ENCODE measurements at places on chromosomes 11 and 22.
A peak's percentile ranks its signal among the peaks of the same experiment; 100 is the strongest.

GRCh38 chr11:42976636-42977217, 335.1 kb upstream of the API5 start:
- no peak for DNase-seq
- no peaks in the 10 kb centered on the region for H3K4me1 ChIP-seq
- H3K27me3 ChIP-seq: no peaks in the 10 kb centered on the region
- H3K36me3 ChIP-seq: no peaks in the 10 kb centered on the region

GRCh38 chr11:126561327-126561893, 205.9 kb downstream of the ST3GAL4 start:
- no peaks in the 10 kb centered on the region for H3K4me1 ChIP-seq
- no peak overlapping the region for H3K27ac ChIP-seq
- no peak overlapping the region for H3K4me3 ChIP-seq
- DNase-seq: no peak

DNA sequence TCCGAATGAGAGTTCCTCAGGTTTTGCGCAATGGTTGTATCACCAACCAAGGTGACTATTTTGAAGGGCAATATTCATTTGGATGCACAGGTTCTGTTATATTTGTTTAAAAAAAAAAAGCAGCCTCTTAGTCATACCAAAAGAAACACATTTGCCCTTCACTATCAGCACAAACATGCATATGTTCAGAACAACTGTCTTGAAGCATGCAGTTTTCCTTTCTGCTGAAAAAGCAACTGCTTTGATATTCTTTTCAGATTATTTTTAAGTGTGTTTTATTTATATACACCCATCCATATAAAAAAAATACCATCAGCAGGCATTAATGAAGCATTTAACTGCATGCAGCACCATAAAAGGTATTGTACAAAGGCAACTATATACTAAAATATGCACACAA, 67.8 kb downstream of the RBFOX2 start:
- no peak overlapping the region for H3K4me3 ChIP-seq
- no peak for DNase-seq
- no peaks in the 10 kb centered on the region for H3K36me3 ChIP-seq
- H3K27me3 ChIP-seq: no peaks in the 10 kb centered on the region
- H3K4me1 ChIP-seq: no peaks in the 10 kb centered on the region

DNA sequence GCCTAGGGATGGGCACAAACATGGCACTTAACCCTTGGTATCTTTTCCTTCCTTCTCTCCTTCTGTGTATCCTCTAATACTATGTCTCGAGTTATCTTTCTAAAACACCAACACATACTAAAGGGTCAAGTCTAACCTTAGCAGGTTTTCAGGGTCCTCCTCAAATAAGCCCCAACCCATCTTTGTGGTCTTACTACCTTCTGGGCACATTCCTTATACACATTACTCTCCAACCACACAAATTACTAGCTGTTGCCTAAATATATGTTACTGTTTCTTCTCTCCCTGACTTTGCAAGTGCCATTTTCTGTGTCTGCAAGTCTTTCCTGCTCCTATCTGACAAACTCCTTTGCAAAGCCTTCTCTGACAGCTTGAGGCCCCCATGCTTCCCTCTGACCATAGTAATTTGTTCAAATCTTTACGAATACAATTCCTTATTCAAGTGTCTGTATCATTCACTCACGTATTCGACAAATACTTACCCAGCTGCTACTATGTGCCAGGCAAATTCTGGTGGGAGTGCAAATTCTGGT, 15.8 kb upstream of the NUP160 start:
- H3K27me3 ChIP-seq: no peaks in the 10 kb centered on the region
- H3K27ac ChIP-seq: no peak overlapping the region
- no peak overlapping the region for H3K4me3 ChIP-seq
- peaks cover 16% of the 10 kb centered on the region for H3K4me1 ChIP-seq

- H3K27ac ChIP-seq: no peak overlapping the region
- DNase-seq: no peak
- peaks cover 86% of the 10 kb centered on the region for H3K36me3 ChIP-seq
- no peaks in the 10 kb centered on the region for H3K4me1 ChIP-seq
- no peaks in the 10 kb centered on the region for H3K27me3 ChIP-seq
These were observed 87.4 kb downstream of the DEPDC5 start for GRCh38 chr22:31841078-31841827.

DNA sequence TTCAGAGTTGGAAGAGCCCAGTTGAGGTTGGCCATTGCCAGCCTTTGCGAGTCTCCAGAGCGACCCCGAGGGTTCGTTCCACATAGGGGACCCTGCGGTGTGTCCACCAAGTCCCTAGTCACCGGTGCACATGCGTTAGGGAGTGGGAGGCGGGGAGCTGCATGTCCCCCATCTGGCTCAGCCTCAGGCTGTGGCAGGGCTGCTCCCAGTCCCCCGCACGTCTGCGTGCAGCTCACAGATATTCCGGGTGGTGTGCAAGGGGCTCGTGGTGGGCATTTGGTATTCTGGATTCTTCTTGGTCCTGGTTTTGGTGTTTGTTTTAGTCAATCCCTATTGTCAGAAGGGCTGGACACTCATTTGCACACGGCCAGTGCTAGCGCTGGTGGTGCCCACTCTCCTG, 48.8 kb downstream of the MUC6 start:
- DNase-seq: no peak
- no peaks in the 10 kb centered on the region for H3K27me3 ChIP-seq
- H3K4me3 ChIP-seq: no peak overlapping the region
- H3K27ac ChIP-seq: no peak overlapping the region
- no peaks in the 10 kb centered on the region for H3K4me1 ChIP-seq
- H3K36me3 ChIP-seq: peaks cover 89% of the 10 kb centered on the region

DNA sequence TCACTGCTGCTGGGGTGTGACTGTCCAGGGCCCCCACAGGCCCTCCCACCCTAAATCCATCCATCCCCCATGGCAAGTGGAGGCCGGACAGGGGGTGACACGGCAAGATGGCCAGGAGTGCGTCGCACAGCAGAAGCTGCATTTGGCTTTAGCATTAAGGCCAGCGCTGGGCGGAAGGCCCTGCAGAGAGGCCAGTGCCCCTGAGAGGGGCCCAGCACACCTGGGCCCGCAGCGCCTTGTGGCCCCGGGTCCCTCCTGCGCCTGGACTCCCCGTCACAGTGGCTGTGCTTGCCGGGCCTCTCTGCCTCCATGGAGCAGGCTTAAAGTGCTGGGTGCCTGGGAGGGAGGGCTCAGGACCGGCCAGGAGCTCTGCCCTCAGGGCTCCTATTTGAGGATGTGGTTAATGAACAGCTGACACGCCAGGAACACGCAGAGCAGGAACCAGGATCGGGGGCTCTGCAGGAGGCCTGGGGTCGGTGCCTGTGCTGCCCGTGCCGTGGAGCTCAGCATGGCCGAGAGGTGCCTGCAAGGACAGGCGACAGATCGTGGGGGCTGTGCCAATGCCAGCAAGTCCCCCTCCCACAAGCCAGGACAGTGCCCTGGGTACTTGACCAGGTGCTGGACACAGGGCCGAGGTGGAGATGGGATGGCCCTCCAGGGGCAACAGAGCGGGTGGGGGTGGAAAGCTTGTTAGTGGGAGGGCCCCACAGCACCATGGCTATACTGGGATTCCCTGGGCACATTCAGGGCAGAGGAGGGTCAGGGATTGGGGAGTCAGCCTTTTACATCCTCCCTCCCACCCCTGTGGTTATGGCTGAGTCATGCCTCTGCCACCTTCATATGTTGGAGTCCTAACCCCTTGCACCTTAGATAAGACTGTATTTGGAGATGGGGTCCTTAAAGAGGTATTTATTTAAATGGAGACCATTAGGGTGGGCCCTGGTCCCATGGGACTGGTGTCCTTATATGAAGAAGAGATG, 30.9 kb upstream of the CARS1 start:
- no peak for DNase-seq
- H3K27me3 ChIP-seq: no peaks in the 10 kb centered on the region
- H3K4me3 ChIP-seq: no peak overlapping the region
- no peak overlapping the region for H3K27ac ChIP-seq

DNA sequence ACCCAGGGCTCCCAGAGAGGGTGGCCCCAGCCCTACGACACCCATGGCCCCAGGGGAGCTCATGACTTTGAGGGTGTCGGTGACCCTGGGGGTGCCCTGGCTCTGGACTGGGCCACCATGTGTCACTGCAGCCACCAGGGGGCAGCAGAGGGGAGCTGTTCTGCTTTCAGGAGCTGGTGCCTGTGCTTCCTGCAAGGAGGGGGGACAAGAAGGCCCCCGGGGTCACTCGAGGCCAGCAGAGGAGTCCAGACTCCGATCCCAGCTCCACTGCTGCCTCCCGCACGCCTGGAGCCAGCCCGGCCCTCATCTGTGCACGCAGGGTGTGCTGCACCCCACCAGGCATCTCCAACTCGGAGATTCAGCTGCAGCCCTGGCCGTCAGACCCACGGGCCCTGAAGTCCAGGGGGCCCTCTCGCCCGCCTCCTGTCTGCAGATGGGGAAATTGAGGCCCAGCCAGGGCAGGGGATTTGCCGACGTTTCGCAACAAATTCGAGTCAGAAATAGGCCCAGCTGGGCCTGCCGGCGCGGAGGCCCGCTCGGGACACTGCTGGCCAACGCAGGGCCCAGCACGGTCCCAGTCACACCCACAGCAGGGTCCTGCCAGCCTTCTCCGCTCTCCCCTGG, 29.5 kb upstream of the WNT7B start:
- H3K27ac ChIP-seq: no peak overlapping the region
- peaks cover 3% of the 10 kb centered on the region for H3K27me3 ChIP-seq
- H3K4me3 ChIP-seq: no peak overlapping the region

- no peak overlapping the region for H3K4me3 ChIP-seq
- H3K27ac ChIP-seq: no peak overlapping the region
- no peaks in the 10 kb centered on the region for H3K36me3 ChIP-seq
- DNase-seq: no peak
These were observed 148.6 kb downstream of the NXPE2 start for GRCh38 chr11:114826910-114827442.

GRCh38 chr11:123505546-123506299, 75.7 kb downstream of the GRAMD1B start:
- no peak overlapping the region for H3K4me3 ChIP-seq
- H3K36me3 ChIP-seq: no peaks in the 10 kb centered on the region
- no peaks in the 10 kb centered on the region for H3K4me1 ChIP-seq
- no peaks in the 10 kb centered on the region for H3K27me3 ChIP-seq
- H3K27ac ChIP-seq: no peak overlapping the region

- H3K4me3 ChIP-seq: no peak overlapping the region
- no peak for DNase-seq
- no peaks in the 10 kb centered on the region for H3K27me3 ChIP-seq
- H3K36me3 ChIP-seq: no peaks in the 10 kb centered on the region
- no peak overlapping the region for H3K27ac ChIP-seq
- peaks cover 16% of the 10 kb centered on the region for H3K4me1 ChIP-seq
These were observed 131.9 kb upstream of the MTMR2 start for GRCh38 chr11:96055706-96056387.

- no peak for DNase-seq
- H3K4me1 ChIP-seq: no peaks in the 10 kb centered on the region
- no peak overlapping the region for H3K27ac ChIP-seq
- no peak overlapping the region for H3K4me3 ChIP-seq
- no peaks in the 10 kb centered on the region for H3K36me3 ChIP-seq
These were observed 6.6 kb upstream of the POU2AF3 start for GRCh38 chr11:111291764-111292163.

- H3K4me1 ChIP-seq: no peaks in the 10 kb centered on the region
- no peaks in the 10 kb centered on the region for H3K27me3 ChIP-seq
- no peak for DNase-seq
- no peaks in the 10 kb centered on the region for H3K36me3 ChIP-seq
- H3K4me3 ChIP-seq: no peak overlapping the region
These were observed 1275.2 kb downstream of the TBC1D22A start for GRCh38 chr22:48037618-48038017.

- H3K4me1 ChIP-seq: no peaks in the 10 kb centered on the region
- H3K36me3 ChIP-seq: no peaks in the 10 kb centered on the region
- H3K27me3 ChIP-seq: no peaks in the 10 kb centered on the region
- no peak overlapping the region for H3K27ac ChIP-seq
- DNase-seq: no peak
These were observed 65.4 kb downstream of the MICAL2 start for GRCh38 chr11:12175694-12176241.

GRCh38 chr11:35623621-35624168, 5.4 kb downstream of the FJX1 start:
- no peak overlapping the region for H3K4me3 ChIP-seq
- no peak overlapping the region for H3K27ac ChIP-seq
- H3K27me3 ChIP-seq: no peaks in the 10 kb centered on the region
- H3K4me1 ChIP-seq: no peaks in the 10 kb centered on the region

GRCh38 chr11:64743591-64744543, at the start of gene RASGRP2:
Gene RASGRP2, minus strand, starts transcription at chr11:64744142. Its CDS starts 1,276 bp downstream, at chr11:64742866.
- peaks cover 16% of the 10 kb centered on the region for H3K4me1 ChIP-seq
- H3K4me3 ChIP-seq: peak within 1 kb of the TSS; percentile 98
- peaks cover 8% of the 10 kb centered on the region for H3K36me3 ChIP-seq
- peak within 1 kb of the TSS; percentile 97 for H3K27ac ChIP-seq
- DNase-seq: peak; percentile 88

GRCh38 chr22:45058622-45058912, 48.8 kb upstream of the PHF21B start:
- no peaks in the 10 kb centered on the region for H3K4me1 ChIP-seq

- H3K27me3 ChIP-seq: no peaks in the 10 kb centered on the region
- no peaks in the 10 kb centered on the region for H3K36me3 ChIP-seq
- peak; percentile 43 for DNase-seq
These were observed 11.7 kb upstream of the PATL1 start for GRCh38 chr11:59680287-59681154.

DNA sequence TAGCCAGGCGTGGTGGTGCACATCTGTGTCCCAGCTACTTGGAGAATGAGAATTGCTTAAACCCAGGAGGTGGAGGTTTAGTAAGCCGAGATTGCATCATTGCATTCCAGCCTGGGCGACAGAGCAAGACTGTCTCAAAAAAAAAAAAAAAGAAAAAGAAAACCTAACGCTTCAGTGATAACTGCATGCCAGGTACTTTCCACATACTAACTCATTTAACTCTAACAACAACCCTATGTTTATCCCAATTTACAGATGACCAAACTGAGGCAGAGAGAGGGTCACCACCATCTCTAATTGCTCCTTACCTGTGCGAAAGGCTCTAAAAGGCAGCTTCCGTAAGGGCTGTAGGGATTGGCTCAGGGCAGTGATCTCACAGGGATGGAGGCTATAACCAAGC, 11.6 kb downstream of the PISD start:
- no peaks in the 10 kb centered on the region for H3K4me1 ChIP-seq
- DNase-seq: no peak
- no peak overlapping the region for H3K4me3 ChIP-seq
- no peaks in the 10 kb centered on the region for H3K36me3 ChIP-seq
- no peaks in the 10 kb centered on the region for H3K27me3 ChIP-seq
- H3K27ac ChIP-seq: no peak overlapping the region

- peaks cover 20% of the 10 kb centered on the region for H3K4me1 ChIP-seq
- H3K36me3 ChIP-seq: no peaks in the 10 kb centered on the region
- peak overlapping the region; percentile 49 for H3K4me3 ChIP-seq
- H3K27me3 ChIP-seq: no peaks in the 10 kb centered on the region
- peak overlapping the region; percentile 85 for H3K27ac ChIP-seq
- no peak for DNase-seq
These were observed 10.2 kb upstream of the LDHA start for GRCh38 chr11:18384157-18384641.

DNA sequence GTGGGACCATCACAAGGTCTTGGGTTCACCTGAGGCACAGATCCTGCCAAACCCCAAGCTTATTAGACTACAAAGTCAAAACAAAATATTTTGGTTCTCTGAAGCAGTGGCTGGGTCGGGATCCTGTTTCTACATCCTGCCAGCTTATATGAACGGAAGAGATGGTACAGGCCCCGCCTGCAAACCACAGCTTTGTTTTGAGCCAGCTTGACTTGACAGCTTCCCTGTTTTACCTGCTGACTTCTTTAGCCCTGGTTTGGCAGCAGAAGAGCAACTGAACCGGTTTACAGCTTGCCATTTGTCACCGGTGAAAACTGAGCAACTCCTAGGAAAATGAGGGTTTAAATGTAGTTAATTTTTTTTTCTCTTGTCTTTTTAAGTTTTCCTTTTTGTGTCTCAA, 11.4 kb downstream of the PACS1 start:
- no peaks in the 10 kb centered on the region for H3K36me3 ChIP-seq
- H3K27me3 ChIP-seq: no peaks in the 10 kb centered on the region
- peak overlapping the region; percentile 80 for H3K27ac ChIP-seq
- peaks cover 77% of the 10 kb centered on the region for H3K4me1 ChIP-seq
- peak overlapping the region; percentile 38 for H3K4me3 ChIP-seq
- DNase-seq: peak; percentile 91

All from naive thymus-derived CD4-positive, alpha-beta T cell (primary cell).